ENCODE measurements at places on chromosomes 11 and 22.

DNA sequence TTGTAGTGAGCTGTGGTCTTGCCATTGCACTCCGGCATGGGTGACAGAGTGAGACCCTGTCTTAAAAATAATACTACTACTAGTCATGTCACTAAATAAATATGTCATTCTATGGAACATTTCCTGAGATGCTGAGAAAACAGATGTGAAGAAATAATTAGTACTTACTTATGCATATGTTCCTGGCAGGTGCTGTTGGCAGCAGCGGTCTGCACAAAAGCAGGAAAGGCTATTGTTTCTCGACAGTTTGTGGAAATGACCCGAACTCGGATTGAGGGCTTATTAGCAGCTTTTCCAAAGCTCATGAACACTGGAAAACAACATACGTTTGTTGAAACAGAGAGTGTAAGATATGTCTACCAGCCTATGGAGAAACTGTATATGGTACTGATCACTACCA, 8.8 kb downstream of the ARCN1 start:
- no peak for DNase-seq

GRCh38 chr11:131663405-131664200, 293.2 kb downstream of the NTM start:
- DNase-seq: no peak

GRCh38 chr11:111367411-111368284, 11.4 kb downstream of the POU2AF1 start:
- DNase-seq: no peak

DNA sequence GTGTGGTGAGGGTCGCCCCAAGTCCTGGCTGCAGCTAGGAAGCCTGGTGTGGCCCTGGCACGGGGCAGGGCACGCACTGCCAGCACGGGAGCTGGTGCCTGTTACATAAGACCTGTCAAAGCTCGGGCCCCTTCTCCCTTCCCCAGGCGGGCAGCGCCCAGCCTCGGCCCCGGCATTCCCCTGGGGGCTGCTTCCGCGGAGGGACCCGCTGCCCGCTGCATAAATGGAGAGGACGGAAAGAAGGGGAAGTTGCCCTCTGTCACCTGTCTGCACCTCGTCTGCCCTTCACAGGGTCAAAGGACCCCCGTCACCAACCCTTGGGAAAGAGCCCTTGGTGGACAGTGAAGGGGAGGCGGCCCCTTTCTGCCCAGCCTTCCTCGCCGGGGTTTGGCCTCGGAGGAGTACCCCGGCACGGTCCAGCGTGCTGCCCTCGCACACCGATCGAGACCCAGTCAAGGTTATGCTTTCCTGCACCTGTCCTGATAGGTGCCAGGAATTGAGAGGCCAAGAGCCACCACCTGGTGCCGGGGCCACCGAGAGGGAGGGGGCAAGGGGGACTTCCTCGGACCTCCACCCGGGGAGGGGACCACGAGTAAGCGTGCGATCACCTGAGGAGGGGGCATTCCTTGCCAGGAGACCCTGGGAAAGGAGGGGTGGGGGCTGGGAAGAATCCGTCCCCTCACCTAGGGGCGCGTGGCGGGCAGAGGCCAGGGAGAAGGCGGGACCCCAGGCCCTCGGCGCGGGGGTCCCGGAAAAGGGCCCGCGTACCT, 16.8 kb upstream of the MFRP start:
- DNase-seq: no peak

DNA sequence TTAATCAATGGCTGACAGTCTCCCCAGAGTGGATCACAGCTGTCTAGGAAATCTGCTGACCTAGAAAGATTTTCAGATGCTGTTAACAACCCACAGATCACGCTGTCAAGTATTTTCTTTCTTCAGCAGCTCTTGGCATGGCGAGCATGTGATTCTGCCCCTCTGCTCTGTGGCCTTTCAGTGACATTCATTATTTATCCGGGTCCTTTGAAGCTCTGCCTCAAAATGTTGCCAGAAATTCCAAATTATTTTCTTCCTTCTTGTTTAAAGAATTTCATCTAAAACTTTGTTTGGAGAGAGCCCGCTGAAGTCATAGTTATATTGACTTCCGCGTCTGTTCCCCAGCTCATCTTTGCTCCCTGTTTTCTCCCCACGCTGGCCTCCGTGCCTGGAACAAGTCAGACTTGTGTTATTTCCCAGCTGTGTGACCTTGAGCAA, 134.1 kb downstream of the COMMD9 start:
- no peak for DNase-seq

DNA sequence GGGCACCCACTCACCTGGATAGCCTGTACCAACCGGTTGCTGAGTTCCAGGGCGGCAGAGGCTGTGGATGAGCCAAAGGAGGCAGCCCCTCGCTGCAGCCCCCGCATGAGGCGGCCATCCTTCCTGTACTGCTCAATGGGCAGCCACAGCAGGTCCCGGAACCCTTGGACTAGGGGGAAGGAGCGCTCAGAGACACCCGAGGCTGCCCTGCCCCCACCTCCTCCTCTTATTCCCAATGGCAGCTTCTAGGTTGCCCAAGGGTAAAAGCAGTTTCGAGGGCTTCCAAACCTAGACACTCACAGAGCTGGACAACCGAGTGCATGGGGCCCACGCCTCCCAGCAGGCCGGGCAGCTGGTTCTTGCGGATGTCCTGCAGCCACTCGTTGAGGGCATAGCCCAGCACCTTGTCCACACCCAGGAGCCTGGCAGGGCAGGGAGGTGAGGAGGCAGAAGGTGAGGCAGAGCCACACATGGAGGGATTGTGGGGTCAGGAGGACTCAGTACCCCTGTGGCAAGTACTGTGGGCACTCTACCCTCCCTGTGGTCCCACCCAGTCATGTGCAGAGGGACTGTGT, 18.1 kb upstream of the EHD1 start:
- DNase-seq: no peak

DNA sequence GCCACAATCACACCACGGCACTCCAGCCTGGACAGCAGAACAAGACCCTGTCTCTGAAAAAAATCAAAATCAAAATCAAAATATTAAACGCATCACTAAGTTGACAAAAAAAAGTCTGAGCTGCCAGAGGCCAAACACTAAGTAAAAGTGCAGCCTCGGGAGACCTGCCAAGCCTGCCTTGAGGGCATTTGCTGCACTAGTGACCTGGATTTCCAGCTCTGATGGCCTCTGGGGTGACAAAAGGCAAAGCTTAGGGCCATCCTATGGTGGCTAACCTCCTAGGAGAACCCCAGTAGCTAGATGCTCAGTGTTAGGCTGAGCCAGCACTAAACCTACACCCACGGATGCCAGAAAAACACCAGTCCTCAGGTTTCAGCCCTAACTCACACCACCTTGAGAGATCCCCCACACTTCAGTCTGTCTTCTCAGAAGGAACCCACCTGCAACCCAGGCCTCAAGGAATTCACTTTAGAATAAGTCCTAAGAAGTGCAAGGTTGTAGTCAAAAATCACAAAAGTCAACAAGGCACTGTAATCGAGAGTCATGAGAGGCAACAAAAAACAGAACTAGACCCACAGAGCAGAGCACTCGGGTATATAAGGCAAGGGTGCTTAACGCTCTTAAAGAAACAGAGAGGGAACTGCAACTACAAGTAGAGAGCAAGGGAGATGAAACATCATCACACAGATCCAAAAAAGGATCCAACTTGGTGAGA, 28.6 kb downstream of the GNB1L start:
- no peak for DNase-seq

DNA sequence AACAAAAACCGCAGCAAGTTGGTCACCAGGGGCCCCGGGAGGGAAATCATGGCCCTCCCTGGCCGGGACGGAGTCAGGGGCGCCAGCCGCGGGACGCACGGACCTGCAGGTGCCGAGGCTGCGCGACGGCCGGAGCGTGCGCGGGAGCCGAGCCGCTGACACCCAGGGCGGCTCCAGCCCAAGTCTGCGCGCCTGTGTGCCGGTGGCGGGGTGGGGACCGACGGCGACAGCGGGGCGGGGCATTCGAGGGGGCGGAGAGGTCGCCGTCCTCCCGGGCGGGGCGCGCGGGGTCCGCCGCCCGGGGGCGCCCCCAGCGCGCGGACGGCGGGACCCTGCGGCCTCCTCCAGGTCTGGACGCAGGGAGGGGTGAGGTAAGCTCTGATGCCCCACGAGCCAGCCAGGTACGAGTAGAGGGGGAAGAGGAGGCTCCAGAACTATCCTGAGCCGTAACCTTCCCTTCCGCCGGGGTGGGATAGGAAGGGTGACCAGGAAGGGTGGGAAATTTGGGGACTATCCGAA, at the start of gene ESAM:
Gene ESAM, minus strand, starts transcription at position 186 of the 519 bp plus-strand sequence. Its CDS starts 136 bp downstream, at position 50.
- no peak for DNase-seq

DNA sequence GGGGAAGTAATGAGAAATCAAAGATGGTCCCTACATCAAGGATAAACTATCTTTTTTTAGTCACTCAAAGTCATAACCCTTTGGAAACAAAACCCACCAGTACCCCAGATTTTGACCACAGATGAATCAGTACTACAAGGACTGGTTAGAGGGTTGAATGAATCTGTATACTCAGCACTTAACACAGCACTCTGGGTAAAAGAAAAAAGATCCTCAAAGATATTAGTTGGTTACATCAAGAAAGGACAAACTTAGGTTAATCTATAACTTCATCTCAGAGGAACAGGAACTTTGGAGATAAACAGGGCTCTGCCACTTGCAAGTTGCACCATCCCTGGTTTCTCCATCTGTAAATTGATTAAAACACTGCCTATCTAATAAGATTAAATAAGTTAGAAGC, 18.8 kb downstream of the SC5D start:
- no peak for DNase-seq

- no peak for DNase-seq
Observed at GRCh38 chr11:84685976-84686375, 941.2 kb downstream of the DLG2 start.

GRCh38 chr11:2665526-2666400, 34.0 kb downstream of the KCNQ1OT1 start:
- DNase-seq: no peak

DNA sequence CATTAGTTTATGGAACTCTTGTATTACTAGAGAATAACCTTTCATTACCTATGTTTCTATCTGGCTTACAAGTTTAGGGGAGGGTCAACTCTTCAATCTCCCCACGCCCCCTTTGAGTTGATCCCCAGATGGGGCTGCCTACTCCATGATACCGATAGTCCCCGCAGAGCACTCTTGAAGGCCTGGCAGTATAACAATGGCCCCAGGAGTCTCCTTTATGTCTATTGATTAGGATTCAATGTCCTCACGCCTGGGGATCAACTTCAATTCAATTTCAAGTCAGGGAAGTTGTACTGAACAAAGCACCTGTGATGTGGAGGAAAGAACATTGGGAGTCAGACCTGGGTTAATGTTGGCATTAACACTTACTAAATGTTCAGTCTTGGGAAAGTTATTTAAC, 520.2 kb downstream of the METTL15 start:
- DNase-seq: no peak

GRCh38 chr11:93474123-93474522, 69.1 kb downstream of the SMCO4 start:
- DNase-seq: no peak

DNA sequence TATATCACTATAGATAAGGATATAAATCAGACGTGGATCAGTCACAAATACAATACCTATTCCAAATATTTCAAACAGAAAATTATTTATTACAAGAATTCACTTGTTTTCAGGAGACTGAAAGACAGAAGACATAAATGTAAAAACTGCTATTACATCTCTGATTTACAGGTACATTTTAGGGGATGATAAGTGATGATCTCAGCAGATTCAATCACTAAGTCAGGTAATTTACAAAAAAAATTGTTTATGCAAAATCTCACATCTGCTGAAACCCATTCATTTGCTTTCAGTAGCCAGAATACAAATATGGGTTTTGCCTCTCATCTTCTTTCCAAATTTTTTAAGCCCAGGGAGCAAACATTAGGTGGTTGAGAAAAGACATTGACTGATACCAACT, 1648.4 kb upstream of the RAG2 start:
- no peak for DNase-seq

GRCh38 chr22:30649430-30650007, 13.9 kb downstream of the SLC35E4 start:
- peak; percentile 55 for DNase-seq

DNA sequence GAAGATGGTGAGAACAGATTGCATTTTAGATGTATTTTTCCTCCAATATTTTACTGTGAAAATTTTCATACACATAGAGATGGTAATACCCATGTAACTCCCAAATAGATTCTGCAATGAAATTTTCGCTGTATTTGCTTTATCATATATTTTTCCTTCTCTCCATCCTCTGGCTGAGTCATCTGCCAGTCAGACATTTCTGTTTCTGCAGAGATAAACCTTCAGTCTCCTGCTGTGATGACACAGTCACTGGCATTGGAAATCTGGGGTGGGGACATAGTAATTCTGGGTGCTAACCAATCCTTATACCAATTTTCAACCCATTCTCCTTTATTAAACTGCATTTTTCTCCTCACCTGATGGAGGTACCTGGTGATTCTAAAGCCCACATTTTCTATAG, 33.7 kb downstream of the SVIP start:
- no peak for DNase-seq
